GM23338 (cell line): ENCODE measurements at places on chromosomes 12 and 14.

DNA sequence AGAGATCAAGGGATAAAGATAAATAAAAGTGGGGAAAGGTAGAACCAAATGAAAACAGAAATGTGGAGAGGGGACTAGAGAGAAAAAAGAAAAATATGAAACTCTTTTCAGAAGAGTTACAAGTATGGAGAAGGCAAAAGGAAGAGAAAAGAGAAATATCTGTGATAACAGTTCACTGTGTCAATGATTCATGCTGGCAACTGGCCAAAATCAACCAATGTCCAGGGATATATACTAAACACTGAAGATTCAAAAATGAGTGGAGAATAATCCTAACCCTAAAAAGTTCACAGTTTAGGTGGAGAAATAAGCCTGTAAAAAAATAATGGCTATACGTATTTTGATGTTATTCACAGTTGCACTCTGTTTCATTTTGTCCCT lies 372.3 kb upstream of the KITLG start:
- no peak for DNase-seq

- DNase-seq = peak; percentile 38
Observed at GRCh38 chr14:35985474-35986218, 159.5 kb downstream of the BRMS1L start.

DNA sequence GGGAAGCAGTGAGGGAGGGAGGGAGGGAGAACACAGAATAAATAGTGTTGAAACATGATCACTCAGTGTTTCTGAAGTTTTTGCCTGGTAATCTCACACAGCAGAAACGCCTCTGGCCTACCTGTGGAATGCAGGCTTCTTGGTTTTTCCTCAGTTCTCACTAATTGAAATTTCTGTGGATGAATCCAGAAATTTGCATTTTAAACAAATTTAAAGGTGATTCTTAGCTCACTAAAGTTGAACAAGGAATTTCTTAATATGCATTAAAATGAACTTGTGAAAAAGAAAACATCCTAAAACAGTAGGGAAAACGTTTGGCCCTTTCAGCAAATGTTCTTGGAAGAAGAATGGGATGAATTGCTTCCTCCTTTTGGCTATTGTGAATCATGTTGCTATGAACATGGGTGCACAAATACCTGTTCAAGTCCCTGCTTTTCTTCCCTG lies 1.4 kb downstream of the RNASE9 start:
- DNase-seq = peak; percentile 59

GRCh38 chr14:54127526-54127925 lies 170.9 kb upstream of the BMP4 start:
- DNase-seq = no peak

GRCh38 chr12:93009533-93009932 lies 80.4 kb upstream of the EEA1 start:
- no peak for DNase-seq

GRCh38 chr14:101032433-101032832 lies 128.9 kb upstream of the RTL1 start:
- no peak for DNase-seq

- no peak for DNase-seq
Observed at GRCh38 chr12:13198241-13198640, 1.7 kb downstream of the EMP1 start.

DNA sequence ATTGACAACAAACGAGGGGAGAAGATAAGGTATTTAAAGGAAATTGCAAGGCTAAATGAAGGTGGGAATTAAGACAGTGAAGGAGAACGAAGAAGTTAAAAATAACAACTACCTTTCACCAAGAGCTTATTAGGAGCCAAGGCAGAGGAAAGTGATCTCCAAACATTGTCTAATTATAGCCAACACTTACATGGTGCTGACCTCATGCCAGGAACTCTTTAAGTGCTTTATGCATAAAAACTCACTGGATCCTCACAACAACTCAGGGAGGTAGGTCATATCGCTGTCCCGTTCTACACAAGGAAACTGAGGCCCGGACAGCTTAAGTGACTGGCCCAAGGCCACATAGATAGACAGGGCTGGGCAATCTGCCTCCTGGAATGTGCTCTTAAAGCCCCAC lies 19.5 kb downstream of the TAMALIN start:
- DNase-seq = no peak

DNA sequence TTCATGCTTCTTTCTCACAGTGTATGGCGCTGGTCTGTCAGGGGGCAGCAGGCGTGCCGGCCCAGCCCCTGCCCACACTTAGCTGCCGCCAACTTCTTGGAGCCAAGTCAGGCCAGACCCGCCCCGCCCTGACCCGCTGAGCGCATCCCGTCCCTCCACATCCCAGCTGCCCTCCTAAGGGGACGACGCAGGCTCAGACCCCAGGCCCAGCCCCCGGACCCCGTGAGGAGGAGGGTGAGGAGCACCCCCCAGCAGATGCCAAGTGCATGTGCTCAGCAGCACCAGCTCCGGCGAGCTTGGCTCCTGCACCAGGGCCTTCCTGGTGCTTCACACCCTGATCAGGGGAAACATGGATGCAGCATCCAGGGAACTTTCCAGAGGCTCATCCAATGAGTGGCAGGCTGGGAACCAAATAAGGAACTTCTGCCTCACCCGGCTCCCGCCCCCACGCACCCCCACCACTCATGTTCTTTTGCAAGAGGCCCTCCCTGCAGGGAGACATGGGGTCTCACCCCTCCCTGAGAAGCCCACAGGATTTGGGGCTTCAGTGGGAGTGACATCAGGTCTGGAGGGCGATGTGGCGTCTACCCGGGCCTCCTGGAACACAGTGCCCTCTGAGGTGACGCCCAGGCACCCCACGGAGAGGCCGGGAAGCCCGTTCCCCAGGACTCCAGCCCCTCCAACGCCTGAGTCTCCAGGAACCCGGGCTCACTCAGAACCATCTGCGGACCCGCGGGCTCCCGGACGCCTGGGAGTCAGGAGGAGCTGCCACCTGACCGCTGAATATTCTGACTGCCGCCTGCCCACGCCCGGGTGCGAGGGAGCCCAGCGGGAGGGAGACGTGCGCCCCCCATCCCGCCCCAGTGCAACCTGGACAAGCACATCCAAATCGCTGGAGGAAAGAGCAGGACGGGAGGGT lies 70.0 kb upstream of the GALNT9 start:
- DNase-seq = no peak

GRCh38 chr12:111408686-111409402 lies 3.1 kb downstream of the SH2B3 start:
- DNase-seq = no peak

GRCh38 chr14:33271216-33271615 lies 332.5 kb downstream of the NPAS3 start:
- no peak for DNase-seq

GRCh38 chr12:116933091-116933490 lies 22.3 kb downstream of the FBXW8 start:
- no peak for DNase-seq

DNA sequence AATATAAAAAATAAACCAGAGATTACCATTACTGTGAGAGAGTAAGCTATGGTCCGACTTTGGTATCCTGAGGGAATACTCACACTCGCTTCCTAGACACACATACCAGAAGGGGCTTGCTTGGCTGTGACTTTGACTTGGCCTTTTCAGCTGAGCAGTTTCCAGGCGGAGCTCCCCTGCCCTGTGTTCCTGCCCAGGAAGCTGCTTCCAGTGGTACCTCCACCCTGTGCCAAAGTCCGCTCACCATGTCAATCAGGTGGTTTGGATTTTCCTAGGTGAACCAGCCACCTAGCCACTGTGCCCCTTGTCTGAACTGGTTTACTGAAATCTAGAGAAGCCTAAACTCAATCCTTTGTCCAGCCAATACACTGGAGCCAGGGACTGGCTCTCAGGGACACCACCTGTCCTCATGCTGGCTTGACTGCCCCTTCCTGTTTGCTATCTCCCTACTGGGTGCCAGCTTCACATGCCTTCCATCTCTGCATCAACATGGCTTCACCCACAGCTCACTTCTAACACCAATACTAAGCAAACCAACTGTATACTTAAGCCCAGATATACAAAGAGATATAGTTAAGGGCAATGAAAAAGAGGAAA lies 28.6 kb downstream of the MAX start:
- DNase-seq = no peak

DNA sequence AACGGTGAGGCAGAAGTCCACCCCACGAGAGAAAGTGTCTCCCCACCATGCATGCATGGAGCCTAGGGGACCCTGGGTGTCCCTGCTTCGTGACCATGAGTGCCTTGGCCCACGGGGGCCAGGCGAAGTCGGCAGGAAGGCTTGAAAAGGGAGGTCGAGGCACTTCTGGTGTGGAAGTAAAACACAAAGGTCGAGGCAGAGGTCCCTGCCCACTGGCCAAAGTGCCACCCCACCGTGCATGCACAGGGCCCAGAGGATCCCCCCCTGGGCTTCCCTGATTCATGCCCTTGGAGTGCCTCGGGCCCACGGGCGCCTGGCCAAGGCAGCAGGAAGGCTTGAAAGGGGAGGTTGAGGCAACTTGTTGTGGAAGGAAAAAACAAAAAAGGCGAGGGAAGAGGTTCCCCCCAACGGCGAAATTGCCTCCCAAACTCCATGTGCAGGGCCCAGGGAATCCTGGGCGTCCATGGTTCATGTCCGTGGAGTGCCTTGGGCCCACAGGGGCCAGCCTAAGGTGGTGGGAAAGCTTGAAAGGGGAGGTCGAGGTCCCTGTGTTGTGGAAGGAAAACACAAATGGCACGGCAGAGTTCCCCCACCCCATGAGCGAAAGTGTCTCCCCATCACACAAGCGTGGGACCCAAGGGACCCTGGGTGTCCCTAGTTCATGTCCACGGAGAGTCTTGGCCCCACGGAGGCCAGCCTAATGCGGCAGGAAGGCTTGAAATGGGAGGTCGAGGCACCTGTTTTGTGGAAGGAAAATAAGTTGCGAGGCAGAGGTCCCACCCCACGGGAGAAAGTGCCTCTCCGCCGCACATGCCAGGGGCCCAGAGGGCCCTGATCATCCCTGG lies 372.1 kb downstream of the ALG10 start:
- DNase-seq = no peak

GRCh38 chr12:115660211-115660805 lies 617.2 kb downstream of the MED13L start:
- DNase-seq = no peak

GRCh38 chr12:54028314-54029201 lies at the start of gene HOXC6:
TSS of gene HOXC6 (plus strand) at chr12:54028440. CDS start at chr12:54028522, 82 bp downstream.
- peak; percentile 57 for DNase-seq

GRCh38 chr14:102525219-102525928 lies 15.8 kb upstream of the ANKRD9 start:
- DNase-seq = no peak

GRCh38 chr14:30482276-30482675 lies 76.7 kb upstream of the G2E3 start:
- peak; percentile 46 for DNase-seq

- no peak for DNase-seq
Observed at GRCh38 chr12:95184121-95184520, 33.1 kb downstream of the FGD6 start.
